ENCODE measurements at places on chromosomes 11 and 22.

DNA sequence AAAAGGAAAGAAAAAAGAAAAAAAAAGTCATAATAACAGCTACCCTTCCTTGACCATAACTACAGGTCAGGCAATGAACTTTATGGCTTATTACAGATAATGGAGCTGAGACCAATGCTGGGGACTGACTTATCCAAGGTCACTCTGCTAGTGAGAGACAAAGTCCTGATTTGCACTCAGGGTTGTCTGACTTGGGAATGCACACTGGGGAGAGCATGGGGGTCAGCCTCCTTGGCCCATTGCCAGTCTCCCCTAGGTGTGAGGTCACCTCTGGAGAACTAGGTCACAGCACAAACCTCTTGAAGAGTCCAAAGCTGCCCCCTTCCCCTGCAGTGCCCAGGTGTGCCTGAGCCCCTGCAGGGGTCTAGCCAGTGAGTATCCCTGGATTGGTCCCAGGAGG lies 5.3 kb upstream of the CDC42EP1 start:
- DNase-seq = no peak

DNA sequence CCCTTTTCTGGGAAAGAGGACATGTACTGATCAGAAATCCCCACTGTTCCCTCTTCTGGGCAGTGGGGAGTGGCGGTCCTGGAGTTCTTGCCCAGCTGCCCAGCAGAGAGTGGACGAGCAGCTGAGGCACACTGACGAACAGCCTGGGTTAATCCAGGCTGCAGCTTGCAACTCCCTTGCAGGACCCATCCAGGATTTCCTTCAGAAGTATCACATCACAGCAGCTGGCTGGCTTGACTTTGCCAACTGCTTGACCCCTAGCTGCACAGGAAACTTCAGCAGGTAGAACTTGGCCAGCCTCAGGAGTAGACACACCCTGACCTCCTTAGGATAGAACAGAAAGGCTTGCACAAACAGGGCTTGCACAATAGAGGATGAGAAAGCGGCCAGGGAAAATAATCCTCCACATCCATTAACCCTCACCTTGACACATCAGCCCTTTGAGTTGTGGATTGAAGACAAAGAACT lies 27.9 kb upstream of the FZD4 start:
- DNase-seq = no peak

DNA sequence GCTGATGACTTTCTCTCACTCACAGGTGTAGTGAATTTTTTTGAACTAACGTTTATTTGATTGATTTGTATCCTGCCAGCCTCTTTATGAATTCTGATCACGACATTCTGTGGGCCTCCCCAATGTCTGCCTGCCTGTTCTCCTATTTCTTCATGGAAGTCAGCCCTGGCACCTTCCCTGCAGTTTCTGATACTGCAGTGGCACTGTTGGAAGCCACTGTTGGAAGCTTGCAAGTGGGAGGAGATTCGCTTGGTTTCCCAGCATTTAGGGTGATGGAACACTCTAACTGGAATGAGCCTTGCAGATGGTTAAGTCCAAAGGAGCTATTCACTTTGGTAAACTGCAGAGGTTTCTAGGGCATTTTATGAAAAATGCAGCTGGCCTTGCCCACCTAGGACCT lies 1.3 kb upstream of the THY1 start:
- no peak for DNase-seq

- DNase-seq = no peak
Observed at GRCh38 chr11:133951327-133952198, 5.2 kb downstream of the IGSF9B start.

- no peak for DNase-seq
Observed at GRCh38 chr11:23278121-23278520, 417.8 kb upstream of the CCDC179 start.

- DNase-seq = no peak
Observed at GRCh38 chr11:120381401-120381800, 45.2 kb downstream of the ARHGEF12 start.

DNA sequence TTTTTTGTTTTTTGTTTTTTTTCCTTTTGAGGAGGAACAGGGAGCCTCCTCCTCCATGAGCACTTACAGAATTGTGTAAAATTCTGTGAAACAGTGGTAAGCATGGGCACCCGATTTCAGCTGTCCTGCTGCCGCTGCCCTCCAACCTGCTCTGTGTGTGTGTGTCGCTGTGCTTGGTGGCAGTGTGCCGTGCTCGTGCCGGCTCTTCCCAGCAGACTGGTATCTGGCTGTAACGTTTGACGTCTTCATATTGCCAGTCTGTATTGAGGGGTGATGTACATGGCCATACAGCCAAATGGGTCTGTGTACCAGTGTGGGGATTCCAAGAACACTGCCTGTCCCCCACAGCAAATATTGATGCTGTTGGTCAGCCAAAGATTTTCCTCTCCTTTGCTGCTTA lies 97.1 kb downstream of the CWC15 start:
- no peak for DNase-seq

All from activated naive CD4-positive, alpha-beta T cell treated with anti-CD3 and anti-CD28 coated beads for 36 hours (primary cell).